T47D (cell line): ENCODE measurements at places on chromosomes 3 and 15.
A peak's percentile ranks its signal among the peaks of the same experiment; 100 is the strongest.

- DNase-seq: peak; percentile 44
Observed at GRCh38 chr3:186361762-186362536, at the start of gene DGKG. TSS of gene DGKG (minus strand) at chr3:186362234. CDS start at chr3:186320459, 41,775 bp downstream.

DNA sequence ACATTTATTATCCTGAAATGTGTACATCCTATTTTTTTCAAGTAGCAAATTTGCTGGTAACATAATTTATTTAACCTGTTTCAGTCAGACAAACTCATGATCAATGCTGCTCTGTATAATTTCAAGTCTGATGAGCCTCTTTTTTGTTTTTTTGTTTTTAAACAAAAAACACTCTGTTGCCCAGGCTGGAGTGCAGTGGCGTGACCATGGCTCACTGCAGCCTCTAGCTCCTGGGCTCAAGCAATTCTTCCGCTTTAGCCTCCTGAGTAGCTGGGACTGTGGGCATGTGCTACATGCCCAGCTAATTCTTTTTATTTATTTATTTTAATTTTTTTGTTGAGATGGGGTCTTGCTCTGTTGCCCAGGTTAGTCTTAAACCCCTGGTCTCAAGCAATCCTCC, 40.1 kb upstream of the CAPN3 start:
- DNase-seq: no peak

DNA sequence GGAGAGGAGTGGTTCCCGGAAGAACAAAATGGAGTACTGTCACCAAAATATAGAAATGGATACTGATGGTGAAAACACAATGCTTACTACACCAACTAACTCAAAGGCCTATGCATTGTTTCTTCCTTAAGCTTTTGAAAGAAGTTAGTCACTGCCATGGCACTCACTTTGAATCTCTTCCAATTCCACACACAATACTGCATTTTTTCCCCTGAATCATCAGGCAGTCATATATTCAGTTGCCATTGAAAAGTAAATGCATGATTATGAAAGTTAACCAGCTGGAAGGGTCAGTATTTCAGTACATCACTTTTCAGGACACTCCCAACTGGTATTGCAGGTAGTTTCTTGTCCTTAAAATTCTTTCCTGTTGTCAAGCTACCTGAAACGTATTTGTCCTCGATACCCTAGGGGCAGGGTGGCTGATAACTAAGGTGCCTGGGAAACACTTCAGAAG, 9.0 kb upstream of the LRRFIP2 start:
- peak; percentile 69 for DNase-seq

GRCh38 chr15:55126111-55126510, 70.6 kb downstream of the RSL24D1 start:
- no peak for DNase-seq

- no peak for DNase-seq
Observed at GRCh38 chr3:150372320-150372719, 35.8 kb upstream of the TSC22D2 start.

DNA sequence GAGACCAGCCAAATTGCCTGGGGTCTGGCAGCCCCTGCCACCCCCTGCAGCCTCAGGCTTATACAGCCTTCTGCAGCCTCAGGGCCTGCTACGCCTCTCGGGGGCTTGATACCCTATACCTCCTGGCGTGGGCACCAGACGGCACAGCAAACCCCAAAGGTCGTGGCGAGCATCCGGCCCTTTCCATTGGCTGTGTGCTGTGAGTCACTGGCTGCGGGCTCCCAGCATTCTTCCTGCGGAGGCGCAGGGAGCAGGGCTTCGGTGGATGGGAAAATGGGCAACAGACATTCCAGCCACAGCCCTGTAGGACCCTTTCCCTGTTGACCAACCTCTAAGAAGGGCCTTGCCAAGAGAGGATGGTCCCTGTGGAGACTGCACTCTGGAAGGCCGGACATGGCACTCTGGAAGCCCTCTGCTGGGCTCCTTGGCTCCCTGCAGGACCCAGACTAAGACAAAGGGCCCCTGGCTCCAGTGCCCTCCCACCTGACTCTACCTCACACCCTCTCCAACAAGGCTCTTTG, 59.6 kb downstream of the ITGA11 start:
- no peak for DNase-seq

DNA sequence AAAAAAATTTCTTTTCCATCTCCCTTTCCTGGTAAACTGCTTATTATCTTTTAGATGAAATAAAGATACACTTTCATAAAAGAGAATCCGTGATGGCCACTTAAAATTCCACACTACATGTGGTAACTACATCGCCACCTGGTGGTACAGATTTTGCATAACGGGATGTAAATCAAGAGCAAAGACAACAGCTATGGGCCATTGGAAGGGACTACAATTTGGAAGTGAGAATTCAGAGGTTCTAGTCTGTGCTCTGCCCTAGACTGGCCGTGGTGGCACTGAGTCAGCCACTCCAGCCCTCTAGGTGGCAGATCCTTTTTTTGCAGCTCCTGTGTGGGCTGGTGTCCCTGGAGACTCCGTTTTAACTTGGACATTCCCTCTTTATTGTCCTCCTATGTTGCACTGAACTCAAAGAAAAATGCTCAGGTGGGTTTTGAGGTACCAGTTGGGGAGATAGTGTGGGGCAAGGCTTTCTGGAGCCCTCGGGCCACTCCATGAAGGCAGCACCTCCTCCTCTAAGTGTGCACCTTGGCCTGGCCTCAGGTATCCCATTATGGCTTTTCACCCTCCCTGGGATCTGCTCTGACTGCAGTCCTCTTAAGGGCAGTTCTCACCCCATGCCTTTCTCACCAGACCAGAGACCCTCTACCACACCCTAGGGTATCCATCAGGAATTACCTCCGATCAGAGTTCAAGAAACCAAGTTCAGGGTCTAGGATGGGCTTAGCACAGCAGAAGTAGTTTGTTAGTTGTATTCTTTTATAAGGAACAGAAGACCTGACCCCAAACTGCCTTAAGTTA, 54.9 kb downstream of the SPSB4 start:
- DNase-seq: peak; percentile 91

GRCh38 chr3:129616713-129617112, 10.2 kb upstream of the PLXND1 start:
- DNase-seq: no peak

GRCh38 chr3:58666683-58667082, at the start of gene FAM3D:
TSS of gene FAM3D (minus strand) at chr3:58666774. CDS start at chr3:58655563, 11,211 bp downstream.
- DNase-seq: peak; percentile 45

DNA sequence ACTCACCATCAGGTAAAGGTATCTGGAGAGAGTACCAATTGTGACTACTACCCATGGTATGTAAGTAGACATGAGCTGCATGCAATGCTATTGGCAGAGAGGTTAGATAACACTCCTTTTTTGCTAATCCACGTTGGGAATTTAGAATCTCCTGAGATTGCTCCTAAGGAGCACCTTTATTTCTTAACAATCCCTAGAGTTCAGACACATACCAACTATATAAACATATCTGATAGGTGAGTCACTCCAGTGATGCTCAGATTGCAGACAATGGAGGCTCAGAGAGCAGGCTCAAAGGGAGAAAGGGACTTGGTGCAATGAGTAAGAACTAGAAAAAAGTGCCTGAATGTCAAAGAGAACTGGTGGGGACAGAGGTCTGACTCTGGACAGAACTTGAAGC, 47.0 kb upstream of the LRRFIP2 start:
- peak; percentile 46 for DNase-seq

DNA sequence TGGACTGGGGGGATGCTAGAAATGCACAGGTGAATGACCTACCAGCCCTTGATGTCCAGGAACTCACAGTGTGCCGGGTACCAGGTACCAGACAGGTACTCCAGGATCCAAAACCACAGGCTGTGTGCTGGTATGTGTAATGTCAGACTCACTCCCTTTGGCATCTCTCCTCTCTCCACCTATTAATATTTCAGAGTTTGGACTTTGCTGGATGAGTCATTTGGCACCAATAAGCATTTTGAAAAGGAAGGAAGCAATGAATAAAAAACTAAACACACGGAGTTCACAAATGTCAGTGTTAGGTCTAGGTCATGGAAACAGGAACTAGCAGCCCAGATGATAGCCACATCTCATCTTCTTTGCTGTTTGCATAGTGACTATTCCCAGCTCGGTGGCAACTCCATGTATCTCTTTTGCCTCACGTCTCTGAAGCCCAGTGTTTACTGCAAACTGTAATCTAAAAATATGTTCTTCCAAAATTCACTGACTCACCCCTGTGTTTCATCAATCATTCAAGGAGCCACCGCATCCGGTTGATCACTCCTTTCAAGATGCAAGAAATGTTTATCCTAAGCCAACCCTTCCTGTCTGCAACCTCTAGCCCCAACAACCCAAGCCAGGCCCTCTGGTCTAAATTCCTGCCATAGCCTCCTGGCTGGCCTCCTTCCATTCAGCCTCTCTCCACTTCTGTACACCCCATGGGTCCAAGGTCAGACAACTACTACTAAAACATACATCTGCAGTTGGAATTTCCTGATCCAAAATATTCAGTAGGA, 8.4 kb downstream of the ITGB5 start:
- peak; percentile 42 for DNase-seq

DNA sequence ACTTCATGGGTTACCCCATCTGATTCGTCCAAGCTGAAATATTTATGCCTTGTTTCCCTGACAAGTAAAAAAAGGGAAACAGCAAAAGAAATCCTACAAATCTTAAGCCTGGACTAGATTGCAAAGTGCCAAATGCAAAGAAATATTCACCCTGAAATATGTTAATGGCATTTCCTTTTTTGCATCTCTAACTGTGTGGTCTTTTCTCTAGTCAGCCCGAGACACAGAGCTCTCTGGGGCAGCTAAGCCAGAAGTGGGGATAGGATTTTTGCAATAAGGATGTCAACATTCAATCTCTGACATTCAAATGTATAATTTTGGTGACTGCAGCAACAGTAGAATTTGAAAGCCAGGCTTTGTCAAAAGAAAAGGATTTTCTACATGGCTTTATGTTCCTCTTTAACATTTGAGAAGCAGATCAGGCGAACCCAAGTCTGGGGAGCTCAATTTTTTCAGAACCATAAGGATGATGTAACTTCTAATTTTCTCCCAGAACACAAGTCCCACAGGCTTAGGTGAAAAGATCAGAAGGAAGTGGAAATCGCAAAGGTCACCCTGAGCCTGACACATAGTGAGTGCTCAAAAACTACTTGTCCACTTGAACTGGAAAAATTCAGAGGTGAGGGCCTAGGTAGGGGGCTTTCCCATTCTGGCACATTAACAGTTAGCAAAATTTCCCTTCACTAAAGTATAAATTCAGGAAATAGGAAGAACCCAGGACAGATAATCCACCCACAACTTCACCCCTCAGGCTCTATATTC, 28.2 kb upstream of the KCNMB3 start:
- no peak for DNase-seq

- DNase-seq: no peak
Observed at GRCh38 chr15:51718746-51719145, 18.7 kb downstream of the LYSMD2 start.

DNA sequence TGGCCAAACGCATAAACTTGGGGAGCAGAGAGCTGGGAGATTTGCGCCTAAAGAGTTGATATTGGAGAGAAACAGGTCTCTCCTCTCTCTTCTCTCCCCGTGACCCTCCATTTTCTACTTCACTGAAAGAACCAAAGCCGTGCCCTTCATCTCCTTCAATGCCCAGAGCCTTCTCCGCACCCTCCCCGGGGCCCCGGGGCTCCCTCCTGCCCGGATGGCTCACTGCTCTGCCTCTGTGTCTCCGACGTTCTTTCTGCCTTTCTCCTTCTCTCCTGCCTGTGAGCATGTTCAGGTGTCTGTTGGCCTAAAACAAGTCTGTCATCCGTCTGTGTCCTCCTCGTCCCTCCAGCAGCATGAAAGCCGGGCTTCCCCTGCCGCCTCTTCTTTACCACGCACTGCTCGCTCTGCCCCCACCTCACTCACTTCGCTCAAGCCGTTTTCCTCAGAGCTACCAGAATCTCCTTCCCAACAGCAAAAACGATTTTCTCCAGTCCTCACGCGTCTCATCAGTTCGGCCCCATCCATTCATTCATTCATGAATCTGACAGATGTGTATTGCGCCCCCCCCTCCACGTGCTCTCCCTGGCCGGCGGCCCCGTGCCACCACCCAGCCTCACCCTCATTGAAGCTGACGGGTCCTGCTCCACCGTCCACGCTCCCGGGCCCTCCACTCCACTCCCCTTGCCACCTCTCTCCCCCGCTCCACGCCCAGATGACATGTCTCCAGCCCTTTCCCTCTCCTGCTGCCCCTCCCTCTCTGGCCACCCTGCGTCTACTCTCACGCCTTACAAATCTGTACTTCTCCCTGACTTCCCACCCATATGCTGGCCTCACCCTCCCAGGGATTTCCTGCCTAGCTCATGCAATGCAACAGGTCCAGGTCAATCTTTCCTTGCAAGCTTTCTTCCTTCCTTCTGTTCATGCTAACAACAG, 10.2 kb downstream of the MUC4 start:
- DNase-seq: no peak

GRCh38 chr3:46469680-46470357, 5.1 kb upstream of the LTF start:
- DNase-seq: no peak

DNA sequence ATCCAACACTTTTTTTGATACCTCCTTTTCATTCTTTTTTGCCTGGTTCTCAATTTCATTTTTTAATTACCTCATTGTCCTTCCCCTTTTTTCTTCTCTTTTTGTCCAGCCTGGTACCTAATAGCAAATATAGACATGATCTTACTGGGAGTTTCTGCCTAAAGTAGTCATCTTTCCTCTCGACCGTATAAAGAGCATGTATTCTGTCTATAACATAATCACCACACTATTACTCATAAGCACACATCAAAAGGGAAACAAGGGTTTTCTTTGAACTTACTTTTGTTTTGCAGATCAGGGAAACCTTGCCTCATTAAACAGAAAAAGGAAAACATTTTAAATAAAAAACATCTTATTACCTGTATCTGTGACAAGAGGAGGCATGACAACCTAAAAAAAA, 33.0 kb downstream of the FAM98B start:
- no peak for DNase-seq

DNA sequence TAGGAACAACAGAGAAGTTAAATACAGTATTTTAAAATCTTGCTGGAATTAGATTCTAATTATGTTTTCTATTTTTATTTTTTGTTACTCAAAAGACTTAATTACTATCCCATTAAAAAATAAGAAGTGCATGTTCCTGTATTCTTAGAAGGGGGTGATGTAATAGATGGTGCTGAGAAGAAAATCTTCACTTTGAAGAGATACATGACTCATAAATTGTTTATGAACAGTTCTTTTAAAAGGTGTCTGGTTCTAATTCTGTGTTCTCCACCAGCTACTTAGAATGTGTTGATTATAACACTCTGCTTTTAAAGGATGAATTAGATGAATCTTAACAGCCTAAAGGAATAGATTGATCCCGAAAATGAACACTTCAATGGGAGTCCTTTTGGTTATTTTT, 8.2 kb downstream of the RCN2 start:
- DNase-seq: no peak
